ENCODE measurements at places on chromosomes 5 and 9. TPM values are rescaled to one million over a fixed set of nuclear protein-coding genes. Genes with fewer than 3 reads are reported as not detected.

GRCh38 chr9:88090151-88090581 lies 48.1 kb downstream of the SPATA31C2 start:
- no peaks in the 10 kb centered on the region for H3K36me3 ChIP-seq
- no peaks in the 10 kb centered on the region for H3K27me3 ChIP-seq
- H3K27ac ChIP-seq = no peak overlapping the region
- no peak overlapping the region for H3K4me3 ChIP-seq
- peak; percentile 43 for DNase-seq

DNA sequence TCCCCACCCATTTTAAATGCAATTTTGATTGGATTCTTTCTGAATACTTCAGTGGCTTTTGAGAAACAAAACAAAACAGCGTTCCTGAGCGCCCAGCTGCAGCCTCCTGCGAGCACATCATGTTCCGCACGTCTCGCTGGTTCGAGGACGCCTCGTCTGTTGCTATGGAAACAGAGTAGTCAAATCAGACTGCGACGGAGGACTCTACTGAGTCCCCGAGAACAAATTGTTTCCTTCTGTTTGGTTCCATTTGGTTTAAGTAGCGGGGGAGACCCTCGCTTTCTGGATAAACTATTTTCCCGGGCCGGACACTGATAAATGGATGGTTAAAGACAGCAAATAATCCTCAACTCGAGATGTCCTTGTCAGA lies 69.0 kb downstream of the SLC28A3 start:
- H3K4me3 ChIP-seq = peak overlapping the region; percentile 65
- no peaks in the 10 kb centered on the region for H3K36me3 ChIP-seq
- H3K27me3 ChIP-seq = no peaks in the 10 kb centered on the region
- H3K27ac ChIP-seq = no peak overlapping the region

Gene ENTPD2
- total RNA-seq = 0.55 TPM

Gene TYRP1
- 0.26 TPM for total RNA-seq

Gene TMEM252
- total RNA-seq = not detected

DNA sequence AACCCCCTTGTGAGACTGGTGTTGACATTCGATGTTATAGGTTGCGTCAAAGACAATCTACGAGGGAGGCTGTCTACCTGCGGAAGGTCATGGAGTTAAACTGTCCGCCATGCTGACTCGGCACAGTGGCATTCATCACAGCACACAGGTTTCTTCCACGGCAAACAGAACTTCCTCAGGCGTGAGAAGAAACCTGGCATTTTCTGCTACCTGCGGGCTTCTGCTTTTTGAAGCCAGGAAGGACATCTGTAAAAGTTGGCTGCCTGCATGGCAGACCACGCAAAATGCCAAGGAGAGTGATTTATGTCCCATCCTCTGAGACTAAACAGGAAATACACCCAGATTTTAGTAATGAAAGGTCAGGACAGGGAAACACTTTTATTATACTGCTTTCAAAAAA lies 809.8 kb upstream of the NUDT12 start:
- H3K4me3 ChIP-seq = no peak overlapping the region
- H3K27me3 ChIP-seq = no peaks in the 10 kb centered on the region
- H3K27ac ChIP-seq = no peak overlapping the region
- DNase-seq = no peak
- H3K4me1 ChIP-seq = no peaks in the 10 kb centered on the region

Gene BRD9
- total RNA-seq = 36.7 TPM

Gene TAS2R1
- not detected for total RNA-seq

GRCh38 chr5:100017520-100018262 lies 517.5 kb upstream of the FAM174A start:
- H3K4me3 ChIP-seq = no peak overlapping the region
- H3K27ac ChIP-seq = no peak overlapping the region
- no peaks in the 10 kb centered on the region for H3K27me3 ChIP-seq

DNA sequence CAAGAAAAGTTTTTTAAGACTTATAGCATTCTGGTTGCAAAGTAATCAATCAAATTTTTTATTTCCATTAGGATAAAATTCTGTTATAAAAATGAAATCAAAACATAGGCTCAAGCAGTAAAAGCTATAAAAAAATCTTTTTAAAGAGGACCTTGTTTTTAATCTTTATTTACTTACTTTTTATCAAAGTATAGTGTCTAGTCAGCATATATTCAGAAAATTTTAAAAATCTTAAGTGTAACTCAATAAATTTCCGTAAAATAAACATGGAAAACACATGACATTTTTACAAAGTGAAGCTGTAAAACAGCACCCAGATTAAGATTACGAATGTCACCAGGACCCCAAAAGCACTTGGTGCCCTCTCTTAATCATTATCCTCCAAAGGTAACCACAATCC lies 302.4 kb downstream of the TMEM161B start:
- H3K4me1 ChIP-seq = no peaks in the 10 kb centered on the region
- no peak overlapping the region for H3K27ac ChIP-seq
- no peaks in the 10 kb centered on the region for H3K27me3 ChIP-seq

DNA sequence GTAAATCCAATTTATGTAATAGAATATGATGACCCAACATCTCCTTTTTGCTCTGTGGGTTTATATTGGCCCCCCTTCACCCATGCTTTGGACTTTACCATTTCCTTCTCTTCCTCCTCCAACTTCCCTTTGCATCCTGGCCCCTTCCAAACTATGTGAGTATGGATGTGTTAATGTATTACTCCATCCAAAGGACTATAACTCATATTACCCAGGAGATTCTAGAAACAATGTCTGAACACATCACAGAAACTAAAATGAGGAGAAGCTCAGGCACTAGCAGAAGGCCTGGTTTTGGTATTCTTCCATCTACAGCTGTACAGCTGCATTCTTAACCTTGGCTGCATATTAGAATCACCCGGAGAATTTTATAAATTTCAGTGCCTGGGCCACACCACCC lies 110.7 kb downstream of the PDE4D start:
- H3K27me3 ChIP-seq = no peaks in the 10 kb centered on the region
- H3K36me3 ChIP-seq = no peaks in the 10 kb centered on the region
- H3K4me3 ChIP-seq = no peak overlapping the region
- no peak for DNase-seq
- H3K27ac ChIP-seq = no peak overlapping the region
